Activated gamma-delta T cell treated with Interleukin-2 at 50 U/mL for 16 hours (primary cell): ENCODE measurements at places on chromosomes 2 and 18.

GRCh38 chr18:48314690-48315089 is 94.5 kb downstream of the ZBTB7C start:
- DNase-seq, result no peak

DNA sequence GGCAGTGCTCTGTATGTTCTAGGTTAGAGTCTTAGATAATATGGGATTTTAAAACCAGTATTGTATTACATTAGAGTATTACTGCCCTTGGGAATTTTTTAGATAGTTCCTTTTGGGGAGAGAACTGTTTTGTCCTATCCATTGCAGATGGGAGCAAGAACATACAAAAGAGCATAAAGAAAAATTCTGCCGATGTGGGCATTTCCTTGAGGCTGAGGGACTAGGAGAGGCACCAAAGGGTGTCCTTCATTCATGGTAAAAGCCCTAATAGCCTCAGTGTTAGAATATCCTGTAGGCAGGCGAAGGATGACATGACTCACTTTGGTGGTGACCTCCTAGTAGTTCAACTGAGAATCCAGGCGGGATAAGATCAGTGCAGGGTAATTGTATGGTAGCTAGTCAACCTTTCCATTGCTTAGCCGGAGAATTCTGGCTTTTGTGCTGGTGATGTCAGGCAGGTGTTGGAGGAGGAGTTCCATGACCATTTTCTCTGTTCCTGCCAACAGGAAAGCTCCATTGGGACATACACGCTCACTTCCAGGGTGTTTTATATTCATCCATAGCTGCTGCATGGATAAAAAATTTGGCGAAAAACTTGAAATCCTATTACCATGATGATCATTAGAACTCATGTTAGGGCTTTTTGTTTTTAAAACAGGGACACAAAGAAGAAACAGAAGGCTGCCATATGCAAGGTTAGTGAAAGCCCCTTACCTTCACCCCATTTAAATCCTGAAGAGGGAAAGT is 28.1 kb downstream of the EPAS1 start:
- no peak for DNase-seq

- no peak for DNase-seq
These were observed 74.3 kb upstream of the COL5A2 start for GRCh38 chr2:189253836-189254235.

DNA sequence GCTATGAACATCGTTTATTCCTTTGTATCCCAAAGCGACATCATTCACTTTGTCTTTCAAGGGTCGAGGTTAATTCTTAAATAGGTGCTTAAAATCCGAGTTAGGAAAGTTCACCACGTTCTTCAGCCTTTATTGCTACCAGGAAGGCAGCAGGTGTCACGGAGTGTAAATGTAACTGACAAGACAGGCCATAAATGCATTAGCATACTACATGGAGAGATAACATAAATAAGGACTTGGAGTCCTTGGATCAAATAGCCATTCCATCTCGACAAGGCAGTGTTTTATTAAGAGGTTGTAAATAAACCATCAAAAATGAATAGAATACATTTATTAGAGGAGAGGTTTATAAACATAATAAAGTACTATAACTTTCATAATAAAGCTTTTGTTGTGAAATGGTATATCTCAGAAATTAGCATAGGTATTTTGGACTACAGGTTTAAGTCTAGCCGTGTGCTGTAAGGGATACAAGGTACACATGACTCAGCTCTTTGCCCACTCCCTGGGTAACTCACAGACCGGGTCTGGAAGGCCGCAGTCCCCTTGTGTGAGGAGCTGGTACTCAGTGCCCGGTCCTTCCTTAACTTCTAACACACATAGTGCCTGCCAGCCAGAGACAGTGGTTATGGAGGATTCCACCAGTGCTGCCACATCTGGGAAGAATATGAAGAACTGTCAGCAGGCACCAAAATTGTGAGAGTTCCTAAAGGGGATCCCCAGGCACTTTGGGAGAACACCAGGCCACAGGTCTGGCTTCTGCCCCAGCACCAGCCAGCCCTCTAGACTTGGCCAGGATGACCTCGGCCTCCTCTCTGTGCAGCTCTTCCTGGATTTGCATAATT is 29.4 kb downstream of the CAPN13 start:
- DNase-seq, result no peak

GRCh38 chr2:41111836-41112627 is 660.1 kb upstream of the SLC8A1 start:
- DNase-seq, result no peak

GRCh38 chr2:214995926-214996670 is 142.3 kb downstream of the ABCA12 start:
- DNase-seq, result no peak

GRCh38 chr2:223099561-223099960 is 47.6 kb downstream of the KCNE4 start:
- DNase-seq, result no peak

DNA sequence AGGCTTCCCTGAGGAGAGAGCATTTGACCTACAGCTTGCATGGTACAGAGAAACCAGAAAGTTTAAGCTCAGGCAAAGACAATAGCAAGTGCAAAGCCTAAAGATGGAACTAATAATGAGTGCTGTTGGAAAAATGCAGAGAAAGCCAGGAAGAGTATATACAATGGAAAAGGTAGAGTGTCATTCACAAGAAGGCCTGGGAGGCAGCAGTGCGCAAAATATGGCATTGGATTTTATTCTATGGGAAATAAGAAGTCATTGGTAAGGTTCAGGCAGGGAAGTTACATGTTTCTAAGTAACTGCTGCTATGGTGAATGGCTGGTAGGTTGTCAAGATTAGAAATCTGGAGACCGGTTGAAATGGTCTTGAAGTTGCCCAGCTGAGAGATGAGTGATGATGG is 2167.3 kb upstream of the CELF4 start:
- no peak for DNase-seq

- DNase-seq, result no peak
These were observed 7.5 kb downstream of the DPYSL5 start for GRCh38 chr2:26855466-26855865.

DNA sequence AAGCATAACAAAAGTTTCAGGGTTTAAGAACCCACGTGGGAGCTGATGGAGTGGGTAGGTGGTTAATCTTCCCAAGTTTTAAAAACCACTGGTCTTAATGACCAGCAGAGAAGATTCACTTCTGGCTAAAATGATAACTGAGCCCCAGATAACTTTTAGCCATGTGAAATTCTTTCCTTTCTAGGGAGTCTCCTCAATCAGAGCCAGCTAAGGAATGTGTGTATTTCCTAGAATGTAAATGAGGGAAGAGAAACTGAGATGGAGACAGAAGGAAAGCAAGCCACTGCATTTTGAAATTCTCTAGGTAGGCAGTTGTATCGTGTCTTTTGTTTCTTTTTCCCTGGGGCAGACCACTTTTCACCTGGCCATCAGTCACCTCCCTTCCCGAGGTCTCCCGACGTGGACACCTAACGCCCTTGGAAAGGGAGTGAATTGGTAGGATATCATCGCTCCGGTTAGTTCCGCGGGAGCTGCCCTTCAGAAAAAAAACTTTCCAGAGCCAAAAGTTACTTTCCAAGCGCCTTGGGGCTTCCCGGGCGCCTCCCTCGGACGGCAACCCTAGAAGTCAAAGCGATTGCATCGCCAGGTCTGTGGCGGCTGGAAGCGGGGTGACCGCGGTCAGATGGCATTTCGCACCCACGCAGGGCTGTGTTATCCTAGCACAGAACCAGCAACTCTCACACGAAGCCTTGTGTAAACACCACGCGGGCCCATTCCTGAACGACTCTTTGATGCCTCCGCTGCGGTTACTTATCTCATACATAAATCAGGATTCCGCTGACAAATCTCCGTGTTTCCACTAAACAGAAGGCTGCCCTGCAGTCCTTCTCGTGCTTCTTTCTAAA is 1.3 kb downstream of the COLEC12 start:
- DNase-seq, result no peak

DNA sequence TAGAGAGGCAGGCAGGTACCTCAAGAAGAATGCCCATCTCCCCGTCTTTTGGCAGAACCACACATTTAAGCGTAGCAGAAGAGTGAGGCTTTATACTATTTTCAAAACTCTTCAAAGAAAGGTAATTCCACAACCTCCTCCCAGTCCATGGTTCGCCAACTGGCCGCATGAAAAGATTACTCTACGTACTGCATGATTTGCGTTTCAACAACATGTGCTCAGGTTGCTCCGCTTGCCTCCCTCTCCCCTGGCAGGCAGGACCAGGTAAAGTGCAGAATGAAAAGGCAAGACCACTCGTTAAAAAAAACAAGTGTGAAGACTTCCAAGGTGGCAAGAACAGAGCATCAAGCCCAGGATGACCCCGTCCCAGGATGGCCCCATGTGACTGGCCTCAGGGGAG is 143.7 kb downstream of the SP3 start:
- no peak for DNase-seq

DNA sequence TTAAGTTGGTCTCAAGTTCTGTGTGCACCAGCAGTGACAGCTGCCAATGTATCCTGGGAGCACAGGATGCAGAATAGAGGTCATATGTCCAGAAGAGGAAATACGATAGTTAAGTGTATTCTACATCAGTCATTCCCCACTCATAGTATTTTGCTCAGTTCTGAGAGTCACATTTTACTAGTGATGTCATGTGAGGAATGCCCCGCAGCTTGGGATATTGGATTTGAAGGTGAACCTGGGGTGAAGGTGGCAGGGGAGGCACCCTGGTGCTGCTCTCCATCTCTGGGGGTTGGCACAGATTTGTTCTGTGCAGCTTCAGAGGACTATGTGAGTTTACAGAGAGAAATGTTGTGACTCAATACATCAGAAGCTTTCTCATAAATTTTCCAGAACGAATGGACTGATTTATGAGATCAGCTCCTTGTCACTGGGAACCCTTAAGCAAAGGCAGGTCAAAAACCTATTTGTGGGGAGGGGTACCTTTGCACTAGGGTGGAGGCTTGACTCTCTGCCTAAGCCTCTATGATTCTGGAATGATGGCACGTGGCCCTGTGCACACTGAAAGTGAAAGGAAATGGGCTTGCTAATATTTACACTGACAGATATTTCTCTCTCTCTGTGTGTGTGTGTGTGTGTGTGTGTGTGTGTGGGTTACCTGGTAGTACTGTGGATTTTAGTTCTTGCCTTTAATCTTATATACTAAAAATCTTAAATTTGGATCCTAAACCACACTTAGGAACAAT is 95.9 kb downstream of the NEB start:
- peak; percentile 12 for DNase-seq

- no peak for DNase-seq
These were observed 114.3 kb upstream of the MCFD2 start for GRCh38 chr2:47029737-47030524.

GRCh38 chr18:59898093-59898492 is 1.7 kb upstream of the PMAIP1 start:
- no peak for DNase-seq

GRCh38 chr2:240503375-240503774 is 54.4 kb downstream of the ANKMY1 start:
- no peak for DNase-seq

GRCh38 chr2:69768235-69768634 is 26.3 kb downstream of the ANXA4 start:
- DNase-seq, result no peak
